NK-92 treated with Interleukin-12 subunit alpha and Interleukin-12 subunit beta, amount 100 ng/mL, for 24 hours (cell line): ENCODE measurements at places on chromosomes 7 and 10.

DNA sequence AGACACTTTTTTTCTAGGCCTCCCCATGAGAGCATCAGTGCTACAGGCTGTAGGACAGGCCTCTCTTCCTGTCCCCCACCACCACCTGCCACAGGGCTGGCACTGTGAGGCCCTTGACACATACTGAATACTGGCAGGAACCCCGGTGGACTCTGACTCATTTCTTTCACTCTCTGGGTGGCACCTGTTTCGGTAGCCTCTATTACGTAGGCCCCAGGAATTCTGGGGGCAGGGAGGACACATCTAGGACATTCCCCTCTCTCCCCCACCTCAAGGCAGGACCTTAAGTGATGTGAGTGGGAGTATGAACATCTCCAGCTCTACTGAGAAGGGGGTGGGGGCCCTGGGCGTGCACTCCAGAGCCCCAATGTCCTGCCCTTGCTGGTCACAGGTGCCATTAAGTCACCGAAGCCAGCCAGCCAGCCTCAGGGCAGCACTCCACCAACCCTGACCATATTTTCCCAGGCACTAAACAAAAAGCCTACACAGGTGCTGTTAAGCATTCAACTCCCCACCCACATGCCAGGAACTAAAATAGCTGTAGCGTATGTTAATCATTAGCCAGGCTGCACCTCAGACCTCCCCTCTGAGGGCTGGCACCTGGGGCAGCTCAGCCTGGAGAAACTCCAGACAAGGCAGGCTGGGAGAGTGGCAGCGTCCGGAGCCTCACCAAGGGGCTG lies 8.9 kb downstream of the ANXA11 start:
- peak; percentile 66 for DNase-seq

DNA sequence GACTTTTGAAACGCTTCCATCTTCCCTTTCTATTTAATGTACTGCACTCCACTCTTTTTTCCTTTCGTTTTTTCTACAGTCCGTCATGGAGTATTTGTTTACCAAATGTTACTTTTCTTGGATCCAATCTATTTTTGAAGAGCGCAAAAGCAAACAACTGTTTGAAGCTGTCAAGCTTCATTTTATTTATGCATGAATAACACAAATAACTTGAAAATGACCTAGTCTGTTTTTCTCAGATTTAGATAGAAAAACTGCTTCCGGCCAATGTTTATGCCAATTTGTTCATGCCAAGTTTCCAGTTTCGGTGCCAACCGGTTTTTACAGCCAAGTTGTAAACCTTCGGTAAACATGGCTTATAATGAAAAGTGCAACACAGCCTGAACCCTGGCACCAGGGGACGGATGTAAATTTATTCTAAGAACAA lies 150.9 kb upstream of the KLF6 start:
- DNase-seq, result no peak

GRCh38 chr10:74039561-74040145 lies 41.7 kb downstream of the VCL start:
- DNase-seq, result no peak

DNA sequence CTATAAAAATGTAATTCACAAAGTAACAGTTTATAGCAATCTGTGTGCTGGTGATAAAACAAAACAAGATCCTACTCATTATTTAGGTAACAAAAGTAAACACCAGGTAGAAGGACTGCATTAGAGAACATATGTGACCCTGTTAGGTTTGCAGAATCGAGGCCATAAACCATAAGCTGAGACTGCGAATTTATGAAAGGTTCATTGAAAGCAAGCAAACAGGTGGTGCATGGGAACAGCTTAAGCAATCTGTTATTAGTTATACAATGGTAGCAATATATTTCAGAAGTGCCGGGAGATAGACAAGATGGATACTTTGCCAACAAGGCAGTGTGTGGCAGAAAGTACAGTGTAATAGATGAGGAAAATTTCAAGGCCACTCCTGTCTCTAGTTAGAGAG lies 23.5 kb upstream of the FAM133B start:
- no peak for DNase-seq

DNA sequence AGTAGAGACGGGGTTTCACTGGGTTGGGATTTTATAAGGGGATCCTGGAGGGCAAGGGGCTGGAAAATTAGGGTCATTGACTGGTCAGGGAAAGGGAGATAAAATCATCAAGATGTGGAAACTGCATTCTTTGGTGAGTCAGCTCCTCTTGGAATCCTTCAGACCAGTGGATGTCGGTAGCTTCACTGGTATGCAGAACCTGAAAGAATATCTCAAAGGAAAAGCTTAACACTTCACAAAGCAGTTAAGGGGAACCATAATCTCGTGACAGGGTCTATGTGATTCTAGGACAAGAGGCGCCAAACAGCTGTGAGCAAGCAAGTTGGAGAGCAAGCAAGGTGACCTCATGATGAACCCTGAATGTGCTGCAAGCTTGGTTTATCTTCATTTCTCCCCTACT lies 634.7 kb upstream of the AUTS2 start:
- no peak for DNase-seq

DNA sequence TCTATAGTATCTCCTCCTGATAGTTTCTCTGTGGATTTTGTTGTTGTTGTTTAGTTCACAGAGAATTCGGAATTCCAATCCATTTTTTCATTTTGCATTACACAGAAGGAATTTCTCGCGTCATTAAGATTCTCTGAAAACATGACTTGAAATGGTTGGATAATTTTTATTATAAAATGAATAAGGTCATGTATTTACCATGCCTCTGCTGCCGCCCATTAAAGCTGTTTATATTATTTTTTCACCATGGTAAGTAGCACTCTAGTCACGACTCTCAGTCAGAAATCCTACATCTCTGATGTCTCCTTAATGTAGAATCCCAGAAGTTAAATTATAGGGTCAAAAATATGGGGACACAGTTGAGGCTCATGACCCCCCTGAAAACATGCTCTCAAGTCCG lies 19.1 kb downstream of the SFMBT2 start:
- DNase-seq, result no peak

- no peak for DNase-seq
These were observed 132.2 kb downstream of the MAD1L1 start for GRCh38 chr7:2100278-2101208.

DNA sequence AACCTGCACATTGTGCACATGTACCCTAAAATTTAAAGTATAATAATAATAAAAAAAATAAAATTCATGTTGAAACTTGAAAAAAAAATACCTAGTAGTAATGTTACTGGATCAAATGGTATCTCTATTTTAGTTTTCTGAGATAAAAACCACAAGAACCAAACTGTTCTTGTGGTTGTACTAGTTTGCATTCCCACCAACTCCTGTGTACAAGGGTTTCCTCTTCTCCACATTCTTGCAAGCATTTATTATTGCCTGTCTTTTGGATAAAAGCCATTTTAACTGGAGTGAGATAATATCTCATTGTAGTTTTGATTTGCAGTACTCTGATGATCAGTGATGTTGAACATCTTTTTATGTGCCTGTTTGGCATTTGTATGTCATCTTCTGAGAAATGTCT lies 177.7 kb downstream of the KIF20B start:
- no peak for DNase-seq

GRCh38 chr7:26900251-26900650 lies 35.9 kb upstream of the SKAP2 start:
- no peak for DNase-seq

- no peak for DNase-seq
These were observed 4.4 kb upstream of the ITGB8 start for GRCh38 chr7:20326342-20326741.

DNA sequence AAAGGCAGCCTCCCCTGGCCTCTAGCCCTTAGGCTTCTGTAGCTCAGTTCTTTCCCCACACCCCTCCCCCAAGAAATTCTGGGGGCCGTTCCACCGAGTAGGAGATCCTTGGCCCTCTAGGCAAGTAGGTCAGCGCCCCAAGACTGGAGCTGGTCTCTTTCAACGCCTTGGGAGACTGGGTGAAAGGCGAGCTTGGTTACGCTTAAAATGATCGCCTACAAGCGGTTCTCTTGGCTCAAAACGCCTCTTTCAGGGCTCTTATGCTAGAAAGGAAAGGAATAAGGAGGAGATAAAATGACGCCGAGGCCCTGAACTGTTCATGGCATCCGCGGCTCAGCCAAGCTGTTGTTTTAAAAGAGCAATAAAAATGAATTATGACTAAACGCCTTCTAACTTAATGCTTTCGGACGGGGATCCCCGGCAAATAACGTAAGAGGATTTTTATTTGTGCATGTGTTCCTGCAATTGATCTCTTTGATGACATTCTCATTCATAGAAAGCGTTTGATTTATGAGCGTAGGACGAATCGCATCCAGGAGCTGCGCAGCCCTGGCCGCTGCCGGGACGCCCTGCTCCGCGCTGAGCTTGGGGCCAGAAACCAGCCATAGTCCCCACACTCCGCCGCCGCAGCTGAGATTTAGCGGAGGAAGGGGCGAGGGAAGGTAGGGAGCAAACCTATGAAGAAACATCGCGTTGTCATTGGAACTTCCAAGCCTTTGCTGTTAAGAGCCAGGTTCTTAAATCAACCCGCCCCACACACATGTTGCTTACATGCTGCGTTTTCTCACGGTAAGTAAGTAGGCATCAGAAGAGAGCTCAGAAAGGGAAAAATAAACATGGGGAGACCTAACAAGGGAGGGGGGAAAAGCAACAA lies 3.0 kb upstream of the HOXA1 start:
- DNase-seq, result no peak

DNA sequence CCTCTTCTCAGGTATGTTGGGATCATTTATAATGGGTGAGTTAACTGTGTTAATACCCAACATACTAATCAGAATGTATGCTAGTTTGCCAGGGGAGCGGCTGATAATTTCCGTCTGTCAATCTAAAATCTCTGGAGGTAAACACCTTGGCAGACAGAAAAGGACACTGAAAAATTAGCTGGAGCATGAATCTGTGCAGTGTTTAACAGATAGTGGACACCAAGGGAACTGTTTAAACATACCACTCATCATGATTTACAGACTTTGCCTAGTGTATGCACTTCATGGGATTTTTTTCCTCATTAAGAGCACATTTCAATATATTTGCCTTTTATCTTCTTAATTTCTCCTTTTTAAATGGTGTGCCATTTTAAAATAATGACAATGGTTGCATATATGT lies 68.2 kb downstream of the SLC13A1 start:
- no peak for DNase-seq

DNA sequence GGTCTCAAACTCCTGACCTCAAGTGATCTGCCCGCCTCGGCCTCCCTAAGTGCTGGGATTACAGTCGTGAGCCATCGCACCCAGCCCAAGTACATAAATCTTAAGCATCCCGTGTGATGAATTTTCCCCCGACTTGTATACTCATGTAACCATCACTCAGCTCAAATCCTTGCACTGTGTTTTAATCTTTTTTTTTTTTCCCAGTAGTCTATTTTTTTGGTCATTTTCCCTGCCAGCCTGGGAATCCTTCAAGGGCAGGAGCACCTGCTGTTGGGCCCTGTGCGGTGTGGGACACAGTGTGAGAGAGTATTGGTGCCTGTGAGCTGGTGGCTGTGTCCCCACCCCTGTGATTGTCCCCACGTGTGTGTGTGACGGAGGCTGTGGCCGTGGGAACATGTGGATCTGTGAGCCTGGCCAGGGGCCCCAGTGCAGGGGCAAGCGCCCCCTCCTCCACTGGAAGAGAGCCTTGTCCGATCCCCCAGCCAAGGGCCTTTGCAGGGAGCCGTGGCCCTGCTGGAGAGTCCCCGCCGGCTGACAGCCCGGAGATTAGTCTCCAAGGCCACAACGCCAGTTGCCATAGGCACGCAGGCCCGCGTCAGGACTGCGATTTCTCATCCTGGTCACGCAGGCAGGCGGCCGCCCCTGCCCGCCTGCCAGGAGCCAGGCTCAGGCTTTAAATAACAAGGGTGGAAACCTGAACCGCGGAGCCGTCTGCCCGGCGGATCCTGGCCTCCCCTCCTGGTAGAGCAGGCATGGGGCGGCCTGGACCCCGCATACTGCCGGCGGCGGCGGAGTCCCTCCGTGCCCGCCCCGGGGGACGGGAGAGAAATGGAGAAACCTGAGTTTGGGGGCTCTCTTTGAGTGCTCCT lies 26.5 kb downstream of the GTF2IRD1 start:
- no peak for DNase-seq

GRCh38 chr10:35191523-35191922 lies 64.9 kb downstream of the CREM start:
- no peak for DNase-seq

DNA sequence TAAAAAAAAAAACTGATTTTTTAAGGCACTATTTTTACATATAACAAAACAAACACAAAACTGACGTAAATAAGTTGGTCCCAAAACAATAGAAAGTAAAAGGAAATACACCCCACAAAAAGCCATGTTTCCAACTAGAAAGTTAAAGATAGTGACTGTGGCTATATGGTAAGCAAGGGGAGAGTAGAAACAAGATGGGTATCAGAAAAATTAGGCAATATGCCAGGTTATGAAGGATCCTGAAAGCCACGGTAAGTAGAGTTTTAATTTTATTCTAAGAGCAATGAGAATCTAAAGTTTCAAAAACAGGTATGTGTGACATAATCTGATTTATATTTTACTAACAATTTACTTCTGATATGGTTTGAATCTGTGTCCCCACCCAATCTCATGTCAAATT lies 61.5 kb downstream of the BRAF start:
- DNase-seq, result no peak

- no peak for DNase-seq
These were observed 206.9 kb upstream of the PHYHIPL start for GRCh38 chr10:58969576-58969975.

DNA sequence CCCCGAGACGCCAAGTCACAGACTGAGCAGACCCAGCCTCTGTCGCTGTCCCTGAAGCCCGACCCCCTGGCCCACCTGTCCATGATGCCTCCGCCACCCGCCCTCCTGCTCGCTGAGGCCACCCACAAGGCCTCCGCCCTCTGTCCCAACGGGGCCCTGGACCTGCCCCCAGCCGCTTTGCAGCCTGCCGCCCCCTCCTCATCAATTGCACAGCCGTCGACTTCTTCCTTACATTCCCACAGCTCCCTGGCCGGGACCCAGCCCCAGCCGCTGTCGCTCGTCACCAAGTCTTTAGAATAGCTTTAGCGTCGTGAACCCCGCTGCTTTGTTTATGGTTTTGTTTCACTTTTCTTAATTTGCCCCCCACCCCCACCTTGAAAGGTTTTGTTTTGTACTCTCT lies 215.6 kb downstream of the TCF7L2 start:
- DNase-seq, result no peak

- no peak for DNase-seq
These were observed 192.8 kb downstream of the GPAM start for GRCh38 chr10:111990734-111991133.

DNA sequence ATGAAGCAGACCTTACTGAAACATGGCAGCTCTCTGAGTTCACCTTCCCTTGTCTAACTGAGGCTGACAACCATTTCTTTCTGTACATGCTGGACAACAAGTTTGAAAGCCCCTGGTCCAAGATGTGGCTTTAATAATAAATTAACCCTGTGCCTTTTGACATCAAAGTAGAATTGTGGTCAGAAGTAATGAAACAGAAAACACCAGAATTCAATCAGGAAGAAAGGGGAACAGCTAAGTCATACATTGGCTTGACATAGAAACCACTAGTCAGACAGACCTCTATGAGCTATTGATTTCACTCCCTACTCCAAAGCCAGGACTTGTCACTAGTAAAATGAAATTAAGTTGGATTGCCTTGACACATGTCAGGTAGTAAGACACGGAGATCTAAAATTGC lies 175.2 kb upstream of the ASAH2 start:
- DNase-seq, result no peak

GRCh38 chr7:155362380-155363145 lies 64.9 kb downstream of the INSIG1 start:
- DNase-seq, result no peak

- DNase-seq, result no peak
These were observed 26.6 kb upstream of the ATRNL1 start for GRCh38 chr10:115066528-115066927.
